ENCODE measurements at places on chromosomes 3 and 15.

GRCh38 chr3:114796796-114797195, 350.3 kb downstream of the ZBTB20 start:
- DNase-seq = no peak

GRCh38 chr15:85520650-85521049, 140.2 kb downstream of the AKAP13 start:
- DNase-seq = no peak

- no peak for DNase-seq
These were observed 57.9 kb downstream of the CMSS1 start for GRCh38 chr3:99875581-99875928.

GRCh38 chr3:48820612-48821324, 26.9 kb downstream of the PRKAR2A start:
- no peak for DNase-seq

DNA sequence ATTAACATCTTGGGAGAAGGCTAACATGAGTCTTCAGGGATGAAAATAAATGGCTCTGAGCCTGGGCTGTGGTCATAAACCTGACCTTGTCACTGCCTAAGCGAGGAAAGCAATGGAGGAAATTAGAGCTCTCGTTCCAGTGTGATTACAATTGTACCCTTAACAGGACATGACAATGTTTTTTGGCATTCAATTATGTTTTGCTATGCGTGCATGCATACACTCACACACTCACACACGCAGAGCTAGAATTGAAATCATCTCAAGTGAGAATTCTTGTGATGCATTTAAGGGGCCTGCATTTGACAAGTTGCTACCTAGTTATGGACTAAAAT, 24.1 kb downstream of the ZNF80 start:
- no peak for DNase-seq

GRCh38 chr3:39226106-39226741, 33.8 kb upstream of the XIRP1 start:
- no peak for DNase-seq

DNA sequence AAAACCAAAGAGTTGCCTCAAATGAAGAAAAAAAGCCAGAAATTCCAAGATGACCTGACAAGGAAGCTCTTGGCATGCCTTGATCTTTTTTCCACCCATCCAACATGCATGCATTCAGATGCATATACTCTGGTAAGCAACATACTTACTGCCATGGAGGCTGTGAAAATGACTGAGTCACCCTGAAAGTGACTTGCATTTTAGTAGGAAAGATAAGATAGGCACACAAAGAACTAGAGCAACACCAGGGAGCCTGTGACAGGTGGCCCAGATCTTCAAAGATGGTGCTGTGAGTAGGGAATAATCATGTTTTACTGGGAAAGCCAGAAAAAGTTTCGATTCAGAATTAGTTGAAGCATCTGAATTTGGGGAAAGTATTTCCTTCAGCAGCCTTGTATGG, 185.1 kb upstream of the SLCO3A1 start:
- DNase-seq = no peak

- no peak for DNase-seq
These were observed 46.1 kb downstream of the PLXNA1 start for GRCh38 chr3:127028781-127029657.

DNA sequence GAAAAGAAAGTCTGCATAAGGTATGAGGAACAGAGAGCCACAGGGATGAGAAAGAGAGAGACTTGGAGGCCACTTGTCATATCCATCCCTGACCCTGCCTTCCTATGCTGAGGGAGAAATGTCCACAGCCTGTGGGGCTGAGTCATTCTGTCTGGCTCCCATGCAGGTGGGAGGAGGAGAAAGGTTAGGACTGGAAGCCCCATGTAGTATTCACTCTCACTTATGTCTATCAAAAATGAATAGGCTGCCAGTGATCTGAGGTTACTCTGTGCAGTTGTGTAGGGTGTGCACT, 71.3 kb downstream of the RAB11A start:
- DNase-seq = peak; percentile 59

GRCh38 chr3:177547711-177548350, 350.5 kb upstream of the TBL1XR1 start:
- DNase-seq = no peak

DNA sequence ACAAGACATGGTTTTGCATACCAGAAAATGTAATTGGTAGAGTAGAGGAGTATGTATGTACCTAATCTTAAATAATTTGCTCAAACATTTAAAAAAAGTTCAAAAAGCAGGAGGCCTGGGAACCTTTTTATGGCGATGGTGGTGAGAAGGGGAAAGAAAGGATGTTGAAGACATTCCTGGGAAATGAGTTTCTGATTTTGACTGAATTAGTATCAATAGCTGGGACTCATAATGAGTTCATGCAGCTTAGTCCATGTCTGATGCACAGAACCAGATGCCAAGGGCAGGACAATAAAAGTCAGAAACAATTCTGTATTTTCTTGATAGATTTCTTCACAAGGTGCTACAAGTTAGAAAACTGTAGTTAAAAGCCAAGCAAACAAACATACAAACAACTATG, 395.3 kb downstream of the GAP43 start:
- DNase-seq = no peak

DNA sequence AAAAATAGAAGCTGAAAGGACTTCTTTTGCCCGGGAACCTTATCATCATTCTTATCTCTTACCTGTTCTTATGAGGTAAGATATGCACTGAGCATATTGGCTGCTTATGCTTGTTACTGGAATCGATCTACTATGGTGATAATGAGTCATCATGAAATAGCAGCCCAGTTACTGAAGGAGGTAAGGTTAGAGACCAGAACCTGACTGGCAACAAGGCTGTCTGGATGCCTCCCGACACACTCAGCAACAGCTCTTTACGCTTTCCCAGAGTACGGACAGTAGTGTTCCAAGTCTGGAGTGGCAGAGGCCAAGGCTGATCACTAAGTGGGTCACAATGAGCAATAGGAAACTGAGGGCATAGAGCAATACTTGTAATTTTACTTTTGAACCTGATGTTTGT, 314.1 kb downstream of the NLGN1 start:
- peak; percentile 71 for DNase-seq

DNA sequence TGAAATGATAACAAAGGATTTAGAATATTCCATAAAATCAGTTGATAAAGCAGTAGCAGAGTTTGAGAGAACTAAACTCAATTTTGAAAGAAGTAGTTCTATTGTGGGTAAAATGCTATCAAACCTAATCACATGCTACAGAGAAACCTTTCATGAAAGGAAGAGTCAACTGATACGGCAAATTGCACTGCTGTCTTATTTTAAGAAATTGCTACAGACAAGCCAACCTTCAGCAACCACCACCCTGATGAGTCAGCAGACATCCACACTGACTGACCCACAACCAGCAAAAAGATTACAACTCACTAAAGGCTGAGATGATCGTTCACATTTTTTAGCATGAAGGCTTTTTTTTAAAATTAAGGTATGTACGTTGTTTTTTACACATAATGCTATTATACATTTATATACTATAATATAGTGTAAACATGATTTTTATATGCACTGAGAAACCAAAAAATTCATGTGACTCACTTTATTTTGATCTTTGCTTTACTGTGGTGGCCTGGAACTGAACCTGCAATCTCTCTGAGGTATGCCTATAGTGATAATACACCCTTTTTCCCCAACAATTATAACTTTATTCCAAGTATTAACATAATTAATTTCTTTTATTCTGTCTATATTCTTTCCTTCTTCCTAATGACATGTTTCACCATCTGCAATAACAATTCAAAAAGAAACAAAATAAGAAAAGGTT, 109.9 kb downstream of the TBC1D5 start:
- no peak for DNase-seq

GRCh38 chr3:169863458-169863899, 6.3 kb downstream of the LRRC31 start:
- peak; percentile 88 for DNase-seq

DNA sequence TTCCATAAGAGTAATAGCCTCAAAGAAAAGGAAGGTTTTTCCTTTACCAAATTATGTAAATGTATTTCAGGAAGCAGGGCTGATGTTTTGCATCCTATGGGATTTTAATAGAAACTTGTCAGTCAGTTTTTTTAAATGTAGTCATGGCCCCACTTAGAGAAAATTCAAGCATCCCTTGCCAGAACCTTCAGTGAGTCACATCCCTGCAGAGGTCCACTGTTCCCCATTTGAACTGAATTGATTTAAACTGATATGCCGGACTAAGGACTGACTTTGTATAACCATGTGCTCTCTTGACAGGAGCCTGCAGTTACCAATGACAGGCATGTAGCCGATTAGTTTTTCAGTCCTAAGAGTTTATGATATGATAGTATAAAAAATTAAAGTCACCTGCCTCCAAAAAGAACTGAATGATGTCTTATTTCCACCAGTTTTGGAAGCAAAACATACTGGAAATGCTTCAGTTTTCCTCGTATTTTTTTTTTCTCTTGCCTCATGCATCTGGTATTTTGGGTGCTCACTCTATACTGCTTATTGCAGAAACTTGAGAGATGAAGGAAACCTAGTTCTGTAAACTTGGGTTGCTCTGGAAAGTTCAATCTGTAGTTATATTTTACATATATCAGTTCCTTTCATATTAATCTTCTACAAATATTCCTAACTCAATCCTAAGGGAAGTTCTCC, 30.7 kb downstream of the LRTM1 start:
- no peak for DNase-seq

DNA sequence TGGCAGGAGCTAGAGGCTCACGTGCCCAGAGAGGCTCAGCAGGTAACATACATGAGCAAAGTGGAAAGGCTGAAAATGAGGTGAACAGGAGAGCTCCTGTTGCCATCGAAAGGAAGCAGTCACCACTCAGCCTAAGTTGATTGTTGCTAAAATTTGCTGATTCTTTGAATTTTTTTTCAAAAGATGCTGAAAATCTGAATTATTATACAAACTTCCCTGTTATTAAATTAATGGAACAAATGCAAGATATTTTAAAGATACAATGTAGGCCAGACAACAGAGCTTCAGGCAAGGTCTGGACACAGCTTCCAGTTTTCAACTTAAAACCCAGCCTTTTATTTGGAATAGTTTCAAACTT, 151.3 kb downstream of the GHSR start:
- no peak for DNase-seq

DNA sequence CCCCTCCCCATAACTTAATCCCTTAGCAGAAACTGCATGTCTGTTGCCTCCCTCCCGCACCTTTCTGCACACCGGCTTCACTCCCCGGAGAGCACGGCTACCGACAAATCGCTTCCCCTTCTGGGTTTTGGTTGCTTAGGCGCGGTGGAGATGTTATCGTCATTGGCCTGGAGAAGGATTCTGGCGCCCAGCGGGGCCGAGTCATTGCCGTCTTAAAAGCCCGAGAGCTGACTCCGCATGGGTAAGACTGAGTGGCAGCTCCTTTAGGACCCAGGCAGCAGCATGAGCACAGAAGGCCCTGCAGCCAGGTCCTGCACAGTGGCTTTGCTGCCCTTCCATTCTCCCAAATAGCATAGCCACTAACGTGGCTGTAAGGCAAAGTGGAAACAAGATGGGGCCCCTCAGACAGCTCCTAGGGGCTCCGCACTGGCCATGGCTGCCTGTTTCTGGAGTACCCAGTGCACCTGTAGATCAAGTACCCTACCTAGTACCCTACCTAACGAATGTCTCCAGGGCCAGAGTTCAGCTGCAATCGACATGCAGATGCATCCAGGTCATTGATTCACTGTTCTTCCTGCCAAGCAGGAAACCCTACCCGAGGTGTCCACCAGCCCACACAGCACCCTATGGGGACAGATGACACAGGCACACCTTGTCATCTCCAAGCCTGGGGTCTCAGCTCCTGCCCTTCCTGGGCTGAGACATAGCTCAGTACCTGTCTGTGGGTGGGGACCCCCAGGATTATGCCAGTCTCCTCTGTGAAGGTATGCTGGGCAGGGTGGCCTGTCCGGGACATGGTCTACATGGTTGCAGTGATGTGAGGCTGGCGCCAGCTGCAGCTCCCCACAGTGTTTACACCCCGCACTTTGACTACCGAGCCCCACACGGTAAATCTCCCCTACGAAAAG, 147.6 kb downstream of the LRRK1 start:
- DNase-seq = no peak

DNA sequence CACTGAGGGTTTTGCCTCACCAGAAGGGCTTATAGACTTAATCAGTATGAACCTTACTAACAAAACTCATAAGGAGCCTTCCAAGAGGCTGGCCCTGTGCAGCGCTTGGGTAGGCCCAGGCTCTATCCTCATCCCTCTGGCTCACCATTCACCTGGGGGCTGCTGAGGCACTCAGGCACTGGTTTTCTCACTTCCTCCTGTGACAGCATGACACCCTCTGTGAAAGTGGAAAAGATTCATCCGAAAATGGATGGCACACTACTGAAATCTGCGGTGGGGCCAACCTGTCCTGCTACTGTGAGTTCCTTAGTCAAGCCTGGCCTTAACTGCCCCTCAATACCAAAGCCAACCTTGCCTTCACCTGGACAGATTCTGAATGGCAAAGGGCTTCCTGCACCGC, 41.3 kb downstream of the PSMD6 start:
- no peak for DNase-seq

DNA sequence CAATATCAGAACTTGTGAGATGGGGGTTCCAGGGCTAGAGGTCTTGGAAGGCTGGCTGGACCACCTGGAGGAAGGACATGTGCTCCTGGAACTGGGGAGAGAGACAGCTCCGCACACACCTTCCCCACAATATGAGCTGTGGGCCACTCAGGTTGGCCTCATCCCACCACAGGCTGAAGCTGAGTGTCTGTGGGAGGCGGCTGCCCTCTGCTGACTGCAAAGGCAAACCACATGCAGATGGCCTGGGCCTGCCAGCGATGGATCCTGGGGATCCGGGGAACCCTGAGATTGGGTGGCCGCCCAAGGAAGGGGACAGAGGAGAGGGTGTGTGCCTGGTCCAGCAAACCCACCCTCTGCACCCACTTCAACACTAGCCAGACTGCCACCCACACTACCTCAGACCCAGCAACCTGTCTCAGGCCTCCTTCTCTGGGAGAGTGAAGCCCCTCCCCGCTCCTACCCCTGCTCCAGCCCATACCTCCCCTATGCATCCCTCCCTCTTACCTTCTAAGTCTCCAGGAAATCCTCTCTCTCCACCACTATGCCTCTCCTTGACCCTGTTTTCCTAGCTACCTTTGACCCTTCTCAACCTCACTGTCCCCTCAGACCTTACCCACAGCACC, 44.8 kb downstream of the CYP11A1 start:
- peak; percentile 82 for DNase-seq

DNA sequence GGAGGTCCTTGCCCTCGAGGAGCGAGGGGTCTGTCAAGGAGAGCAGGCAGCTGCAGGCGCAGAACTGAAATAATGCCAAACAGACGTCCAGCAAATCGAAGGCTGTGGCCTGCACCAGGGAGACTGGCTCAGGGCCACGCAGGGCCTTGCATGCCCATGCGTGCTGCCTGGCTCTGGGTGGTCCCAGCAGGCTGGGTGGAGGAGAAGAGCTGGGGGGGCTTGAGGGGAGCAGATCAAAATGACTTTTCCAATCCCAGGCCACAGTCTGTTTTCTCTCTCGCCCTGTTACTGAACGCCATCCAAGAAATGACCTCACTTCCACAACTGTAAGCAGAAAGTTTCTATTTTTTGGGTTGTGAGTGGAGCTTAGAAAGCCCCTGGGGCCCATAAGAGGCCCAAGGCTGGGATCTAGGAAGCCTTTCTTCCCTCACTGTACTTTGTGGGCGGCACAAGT, 96.9 kb upstream of the RPL32 start:
- DNase-seq = no peak

GRCh38 chr3:139935016-139935865, at the start of gene CLSTN2:
CLSTN2 (plus strand) TSS chr3:139935185.
- peak; percentile 63 for DNase-seq
